ENCODE measurements at places on chromosomes 13 and 19.

DNA sequence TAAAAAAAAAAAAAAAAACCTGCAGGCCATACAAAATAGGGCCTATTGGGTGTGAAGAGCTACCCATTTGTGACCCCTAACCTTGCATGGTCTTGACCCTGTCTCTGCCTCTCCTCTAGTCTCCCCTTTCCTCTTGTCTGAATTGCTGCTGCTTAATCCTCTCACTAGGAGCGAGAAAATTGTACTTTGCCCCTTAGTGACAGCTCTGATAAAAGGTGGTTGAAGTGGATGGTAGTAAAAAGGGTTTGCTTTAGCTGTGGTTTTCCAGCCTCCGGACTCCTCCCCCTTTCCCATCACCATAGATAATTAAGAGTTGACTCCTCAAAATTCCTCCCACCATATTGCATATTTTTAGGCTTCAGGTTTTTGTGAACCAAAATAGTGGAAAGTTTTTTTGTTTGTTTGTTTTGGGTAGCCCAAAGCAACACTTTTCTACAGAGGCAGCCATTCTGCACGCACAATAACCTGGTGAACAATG is 23.5 kb downstream of the ACTN4 start:
- no peak for DNase-seq

- DNase-seq = no peak
Observed at GRCh38 chr13:113890774-113891480, 27.1 kb upstream of the GAS6 start.

DNA sequence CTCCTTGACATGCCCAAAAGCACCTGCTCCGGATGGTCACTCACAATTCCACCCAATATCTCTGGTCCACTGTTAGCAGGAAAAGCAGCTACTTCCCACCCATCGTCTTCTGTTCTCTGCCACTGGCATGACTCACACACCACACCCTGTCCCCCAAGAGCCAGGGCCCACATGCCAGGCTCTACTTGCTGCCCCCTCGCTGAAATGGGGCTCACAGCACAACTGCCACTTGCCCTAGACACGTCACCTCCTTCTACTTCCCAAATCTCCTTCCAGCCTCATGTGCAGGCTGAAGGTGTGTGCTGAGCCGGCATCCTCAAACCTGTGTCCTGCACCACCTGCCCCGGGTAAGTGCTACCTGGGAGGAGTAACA is 65.0 kb downstream of the TBC1D4 start:
- DNase-seq = peak; percentile 29

DNA sequence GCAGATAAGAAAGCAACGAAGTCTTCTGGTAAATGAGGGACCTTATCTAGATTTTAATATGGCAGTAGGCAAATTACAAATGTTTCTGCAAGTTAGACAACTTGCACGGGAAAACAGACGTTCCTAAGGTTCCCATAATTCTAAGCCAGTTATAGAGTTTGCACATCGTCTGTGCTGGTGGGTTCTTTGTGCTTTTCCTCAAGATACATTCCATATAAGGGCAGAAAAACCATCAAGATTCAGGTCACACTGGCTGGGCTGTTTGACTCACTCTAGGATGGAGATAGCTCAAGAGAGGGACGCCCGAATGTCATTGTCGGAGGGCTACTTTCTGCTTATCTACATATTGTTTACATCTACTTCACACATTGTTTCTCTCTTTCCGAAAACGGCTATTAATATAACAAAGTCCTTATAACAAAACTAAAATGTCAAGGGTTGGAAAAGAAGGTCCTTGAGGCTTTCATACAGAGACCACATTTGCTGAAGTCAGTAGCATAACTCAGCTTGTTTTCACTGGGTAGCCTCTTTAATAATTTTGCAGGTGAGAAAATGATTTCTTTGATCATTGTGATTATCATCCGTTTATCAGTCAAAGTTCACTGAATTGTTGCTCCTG is 44.4 kb downstream of the SOX1 start:
- DNase-seq = no peak

DNA sequence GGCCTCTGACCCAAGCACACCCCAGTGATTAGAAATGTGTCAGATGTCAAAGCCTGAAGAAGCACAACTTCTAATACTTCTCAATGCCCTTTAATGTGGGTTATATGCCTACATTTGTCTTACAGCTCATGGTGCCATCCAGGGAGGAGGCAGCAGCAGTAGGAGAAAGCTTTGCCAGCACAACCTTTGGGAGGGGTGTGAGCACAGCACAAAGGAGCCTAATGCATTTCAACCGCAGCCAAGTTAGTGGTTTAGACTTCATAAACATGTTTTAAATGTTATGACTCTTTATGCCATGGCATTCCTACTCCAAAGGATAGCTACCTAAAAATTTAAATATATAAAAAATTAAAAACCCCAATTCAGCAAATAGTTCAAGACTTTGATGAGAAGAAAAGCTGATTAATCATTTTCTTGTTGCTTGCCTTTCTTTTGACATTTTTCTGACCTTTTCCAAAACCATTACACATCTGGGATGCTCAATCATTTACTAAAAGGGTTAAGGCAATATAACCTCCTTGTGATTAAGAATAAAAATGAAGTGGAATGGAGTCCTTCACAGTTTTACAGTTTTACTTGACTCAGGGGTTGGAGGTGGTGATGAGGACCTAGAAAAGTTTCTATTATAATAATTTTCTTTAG is 142.7 kb downstream of the DLEU7 start:
- DNase-seq = no peak

- DNase-seq = no peak
Observed at GRCh38 chr13:60661521-60661920, 264.5 kb downstream of the TDRD3 start.

- peak; percentile 85 for DNase-seq
Observed at GRCh38 chr13:40445557-40445990, 220.9 kb downstream of the FOXO1 start.

- no peak for DNase-seq
Observed at GRCh38 chr13:25247360-25247759, 39.9 kb downstream of the MTMR6 start.

Measured in NB4 (cell line).